ENCODE measurements at places on chromosomes 3 and 15.
A peak's percentile ranks its signal among the peaks of the same experiment; 100 is the strongest.

- peak; percentile 70 for DNase-seq
These were observed 2.3 kb upstream of the GMPPB start for GRCh38 chr3:49725906-49726681.

DNA sequence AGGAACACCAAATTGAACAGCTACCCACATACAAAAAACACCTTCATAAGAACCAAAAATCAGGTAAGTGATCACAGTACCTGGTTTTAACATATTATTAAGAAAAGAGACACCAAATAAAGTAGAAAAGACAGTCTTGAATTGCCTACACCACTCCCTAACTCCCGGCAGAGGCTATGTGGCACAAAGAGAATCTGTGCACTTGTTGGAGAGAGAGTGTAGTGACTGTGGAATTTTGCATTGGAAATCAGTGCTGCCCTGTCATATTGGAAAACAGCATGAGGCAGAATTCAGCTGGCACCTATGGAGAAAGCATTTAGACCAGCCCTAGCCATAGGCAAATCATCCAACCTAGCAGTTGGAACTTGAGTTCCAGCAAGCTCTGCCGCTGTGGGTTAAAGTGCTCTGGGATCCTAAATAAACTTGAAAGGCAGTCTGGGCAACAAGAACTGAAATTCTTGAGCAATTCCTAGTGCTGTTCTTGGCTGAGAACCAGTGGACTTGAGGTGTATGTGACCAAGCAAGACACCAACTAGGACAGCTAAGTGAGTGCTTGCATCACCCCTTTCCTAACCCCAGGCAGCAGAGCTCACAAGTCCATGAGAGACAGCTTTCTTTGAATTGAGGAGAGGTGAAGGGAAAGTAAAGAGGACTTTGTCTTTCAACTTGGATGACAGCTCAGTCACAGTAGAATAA, 969.6 kb upstream of the ALCAM start:
- no peak for DNase-seq

DNA sequence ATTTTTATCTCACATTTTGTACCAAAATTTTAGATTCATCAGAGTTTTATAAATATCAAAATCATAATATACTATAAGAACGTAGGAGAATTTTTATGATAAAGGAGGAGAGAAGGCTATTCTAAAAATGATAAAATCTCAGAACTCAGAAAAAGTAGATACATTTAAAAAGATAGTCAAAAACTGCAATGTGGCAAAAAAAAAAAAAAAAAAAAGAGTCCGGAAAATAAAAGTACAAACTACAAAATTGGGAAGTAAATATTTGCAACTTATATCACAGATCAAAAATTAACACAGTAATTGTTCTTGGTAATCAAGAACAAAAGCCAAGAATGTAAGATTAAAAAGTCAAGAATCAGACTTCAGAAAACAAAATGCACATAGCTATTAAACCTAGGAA, 332.1 kb downstream of the MCTP2 start:
- DNase-seq = no peak

- DNase-seq = no peak
These were observed 20.0 kb upstream of the IREB2 start for GRCh38 chr15:78417754-78418630.

- DNase-seq = no peak
These were observed 109.1 kb downstream of the UBE3A start for GRCh38 chr15:25329696-25330095.

GRCh38 chr15:70247281-70247680, 149.6 kb upstream of the TLE3 start:
- DNase-seq = no peak

DNA sequence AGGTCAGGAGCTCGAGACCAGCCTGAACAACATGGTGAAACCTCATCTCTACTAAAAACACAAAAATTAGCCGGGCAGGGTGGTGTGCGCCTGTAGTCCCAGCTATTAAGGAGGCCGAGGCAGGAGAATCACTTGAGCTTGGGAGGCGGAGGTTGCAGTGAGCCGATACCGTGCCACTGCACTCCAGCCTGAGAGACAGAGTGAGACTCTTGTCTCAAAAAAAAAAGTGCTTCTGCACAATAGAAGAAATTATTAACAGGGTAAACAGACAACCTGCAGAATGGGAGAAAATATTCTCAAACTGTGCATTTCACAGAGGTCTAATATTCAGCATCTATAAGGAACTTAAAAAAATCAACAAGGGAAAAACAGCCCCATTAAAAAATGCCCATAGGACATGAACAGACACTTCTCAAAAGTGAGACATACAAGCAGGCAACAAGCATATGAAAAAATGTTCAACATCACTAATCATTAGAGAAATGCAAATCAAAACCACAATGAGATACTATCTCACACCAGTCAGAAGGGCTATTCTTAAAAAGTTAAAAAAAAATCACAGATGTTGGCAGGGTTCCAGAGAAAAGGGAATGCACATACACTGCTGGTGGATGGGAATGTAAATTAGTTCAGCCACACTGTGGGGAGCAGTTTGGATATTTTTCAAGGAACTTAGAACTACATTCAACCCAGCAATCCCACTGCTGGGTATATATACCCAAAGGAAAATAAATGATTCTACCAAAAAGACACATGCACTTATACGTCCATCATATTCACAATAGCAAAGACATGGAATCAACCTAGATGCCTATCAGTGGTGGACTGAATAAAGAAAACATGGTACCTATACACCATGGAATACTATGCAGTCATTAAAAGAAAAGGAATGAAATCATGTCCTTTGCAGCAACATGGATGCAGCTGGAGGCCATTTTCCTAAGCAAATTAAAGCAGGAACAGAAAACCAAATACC, 75.5 kb downstream of the MSL2 start:
- DNase-seq = no peak

DNA sequence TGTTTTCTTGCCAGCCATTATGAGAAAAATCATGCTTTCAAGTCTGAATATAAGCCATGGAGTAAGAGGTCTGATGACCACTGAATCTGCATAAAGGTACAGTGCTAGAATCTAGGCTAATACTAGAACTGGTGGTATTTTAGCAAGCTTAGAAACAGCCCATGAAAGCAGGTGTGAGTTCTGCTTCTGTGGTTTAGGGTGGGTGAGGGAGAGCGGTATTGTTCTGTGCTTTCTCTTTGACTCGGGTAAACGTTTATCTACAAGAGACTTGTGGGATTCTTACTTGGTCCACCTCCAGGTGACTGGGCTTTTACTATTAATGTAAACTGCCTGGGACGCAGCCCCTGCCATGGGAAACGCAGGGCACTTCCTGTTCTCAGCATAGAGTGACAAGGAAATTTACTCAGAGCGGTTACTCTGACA, 55.2 kb downstream of the PGPEP1L start:
- DNase-seq = peak; percentile 48

DNA sequence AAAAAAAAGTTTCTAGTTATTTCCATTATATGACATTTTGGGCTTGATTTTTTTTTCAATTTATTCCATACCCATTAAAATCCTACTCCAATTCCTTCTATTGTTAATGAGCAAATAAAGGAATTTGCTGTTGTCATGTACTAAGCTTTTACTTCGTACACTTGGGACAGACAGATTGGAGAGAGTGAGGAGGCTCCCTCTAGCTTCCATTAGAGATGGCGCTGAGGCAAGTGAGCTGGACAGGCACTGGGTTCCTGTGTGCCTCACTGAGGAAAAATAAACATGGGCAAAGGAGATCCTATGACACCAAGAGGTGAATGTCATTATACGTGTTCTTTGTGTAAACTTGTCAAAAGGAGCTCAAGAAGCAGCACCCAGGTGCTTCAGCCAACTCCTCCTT, 441.1 kb upstream of the MDFIC2 start:
- DNase-seq = no peak

DNA sequence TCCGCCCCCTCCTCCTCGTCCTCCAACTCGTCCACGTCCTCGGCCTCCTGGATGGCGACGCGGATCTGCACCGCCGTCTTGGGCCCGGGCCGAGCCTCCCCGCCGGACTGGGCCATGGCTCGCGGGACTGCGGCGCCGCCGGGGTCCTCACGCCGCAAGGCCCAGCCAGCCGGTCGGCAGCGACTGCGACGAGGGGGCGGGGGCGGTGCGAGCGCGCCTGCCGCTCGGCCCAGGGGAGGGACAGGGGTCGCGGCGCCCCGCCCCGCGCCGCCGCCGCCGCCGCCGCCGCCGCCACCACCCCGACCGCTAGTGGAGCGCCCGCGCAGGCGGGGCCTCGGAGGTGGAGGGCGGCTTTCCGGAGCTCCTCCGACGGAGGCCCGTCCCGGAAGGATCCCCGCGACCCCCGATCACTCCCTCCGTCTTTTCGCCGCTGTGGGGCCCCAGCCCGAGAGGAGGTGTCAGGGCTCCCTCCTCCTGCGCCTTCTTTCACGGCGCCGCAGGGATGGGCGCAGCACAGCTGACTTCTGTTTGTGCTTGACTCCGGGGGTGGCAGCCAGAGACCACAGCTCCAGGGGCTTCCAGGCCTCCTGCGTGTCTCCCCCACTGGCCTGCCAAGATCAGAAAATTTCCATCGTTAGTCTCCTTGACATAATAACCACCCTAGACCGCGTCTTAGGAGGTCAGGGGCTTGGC, at the start of gene LARP6:
Gene LARP6, minus strand, starts transcription at position 185 of the 693 bp plus-strand sequence. Its CDS starts 69 bp downstream, at position 116.
- DNase-seq = peak; percentile 86

GRCh38 chr15:98123834-98124233, 163.3 kb downstream of the ARRDC4 start:
- DNase-seq = no peak

DNA sequence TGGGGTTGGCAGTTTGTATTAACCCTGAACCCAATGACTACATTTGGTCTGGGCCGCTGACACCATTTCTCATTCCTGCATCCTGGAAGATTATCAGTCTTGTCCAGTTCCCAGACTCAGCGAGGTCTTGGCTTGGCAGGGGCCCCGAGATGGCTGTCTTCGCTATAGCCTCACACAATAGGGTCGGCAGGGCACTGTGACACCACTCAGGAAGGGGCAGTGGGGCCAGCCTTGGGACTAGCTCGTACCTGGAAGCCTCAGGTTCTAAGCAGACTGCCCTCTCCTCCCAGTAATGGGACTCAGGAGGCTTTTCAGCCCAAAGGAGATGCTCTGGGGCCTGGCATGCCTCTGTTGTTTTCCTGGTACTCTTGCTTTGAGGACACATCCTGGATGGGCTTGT, 9.1 kb downstream of the TEX264 start:
- no peak for DNase-seq

DNA sequence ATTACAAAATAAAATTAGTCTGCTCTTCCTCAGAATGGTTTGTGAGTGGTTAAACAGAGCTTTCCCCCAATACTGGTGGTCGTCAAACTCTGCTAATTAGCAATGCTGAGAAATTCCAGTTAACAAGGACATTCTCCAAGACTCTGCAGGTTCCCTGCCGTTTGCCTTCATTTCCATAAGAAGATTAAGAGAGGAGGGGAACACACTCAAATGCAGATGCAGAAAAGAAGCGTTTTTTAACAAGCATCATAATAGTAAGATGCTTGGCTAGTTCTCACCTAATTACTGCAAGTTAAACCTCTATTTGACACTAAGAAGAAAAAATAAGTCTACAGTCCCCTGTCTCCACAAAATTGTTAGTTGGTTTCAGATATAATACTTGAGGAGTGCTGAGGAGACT, 3.7 kb upstream of the SOX2 start:
- no peak for DNase-seq

- no peak for DNase-seq
These were observed 188.1 kb upstream of the SEMA6D start for GRCh38 chr15:47529241-47529640.

DNA sequence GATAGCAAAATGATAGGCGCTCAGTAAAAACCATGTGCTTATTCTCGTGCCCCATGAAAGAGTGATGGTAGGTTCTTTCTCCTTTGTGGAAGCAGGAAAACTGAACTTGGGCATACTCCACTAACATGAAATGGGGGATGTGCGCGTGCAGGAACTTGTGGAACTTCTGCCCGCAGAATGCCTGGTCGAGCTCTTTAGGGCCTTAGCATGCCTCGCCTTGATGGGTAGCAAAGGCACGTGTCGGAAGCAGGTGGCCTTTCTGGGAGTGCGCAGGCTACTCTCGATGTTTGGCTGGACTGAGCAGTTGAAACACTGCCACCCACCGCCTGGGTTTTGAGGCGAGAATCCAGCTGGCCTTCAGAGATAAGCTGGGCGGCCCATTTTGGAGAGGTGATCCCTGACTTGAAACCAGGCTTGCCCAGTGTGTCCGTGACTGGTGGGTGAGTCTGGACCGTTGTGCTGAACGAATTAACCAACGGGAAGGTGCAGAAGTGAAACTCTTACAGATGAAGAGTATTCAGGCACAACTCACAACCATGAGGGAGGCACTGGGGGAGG, 842 bp downstream of the PCCB start:
- peak; percentile 65 for DNase-seq

DNA sequence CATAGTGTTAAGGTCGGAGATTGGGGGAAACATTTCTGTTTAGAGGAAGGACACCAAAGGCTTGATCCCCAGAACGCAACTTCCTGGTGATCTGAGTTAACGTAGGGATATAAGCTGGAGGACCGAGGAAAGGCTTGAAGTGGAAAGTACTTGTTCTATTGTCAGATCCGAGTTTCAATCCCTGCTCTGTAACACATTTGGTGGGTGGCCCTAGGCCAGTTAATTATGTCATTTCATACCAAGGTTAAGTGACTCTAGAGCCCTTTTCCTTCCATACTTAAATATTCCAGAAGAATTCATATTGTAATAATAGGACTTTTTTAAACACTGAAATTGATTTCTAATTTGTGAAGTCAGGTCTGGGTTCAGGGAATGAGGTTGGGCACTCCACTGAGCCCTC, 80.9 kb downstream of the RPLP1 start:
- DNase-seq = no peak

- no peak for DNase-seq
These were observed 76.3 kb upstream of the CCDC39 start for GRCh38 chr3:180755556-180755955.

DNA sequence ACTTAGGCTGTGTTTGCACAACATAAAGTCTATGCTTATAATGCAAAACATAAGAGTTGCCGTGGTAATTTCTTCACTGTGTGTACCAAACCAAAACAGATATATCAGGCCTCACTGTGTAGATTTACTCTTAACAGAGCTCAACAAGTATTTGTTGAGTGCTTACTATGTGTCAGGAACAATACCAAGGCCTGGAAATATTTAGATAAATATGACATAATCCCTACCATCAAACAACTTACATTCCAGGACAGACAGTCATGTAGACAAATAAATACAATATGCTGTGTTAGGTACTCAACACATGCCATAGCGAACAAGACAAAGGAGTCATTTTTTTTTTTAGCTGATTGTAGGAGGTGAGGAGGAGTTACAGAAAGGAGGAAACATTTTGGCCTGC, 554.0 kb downstream of the NSUN3 start:
- no peak for DNase-seq

DNA sequence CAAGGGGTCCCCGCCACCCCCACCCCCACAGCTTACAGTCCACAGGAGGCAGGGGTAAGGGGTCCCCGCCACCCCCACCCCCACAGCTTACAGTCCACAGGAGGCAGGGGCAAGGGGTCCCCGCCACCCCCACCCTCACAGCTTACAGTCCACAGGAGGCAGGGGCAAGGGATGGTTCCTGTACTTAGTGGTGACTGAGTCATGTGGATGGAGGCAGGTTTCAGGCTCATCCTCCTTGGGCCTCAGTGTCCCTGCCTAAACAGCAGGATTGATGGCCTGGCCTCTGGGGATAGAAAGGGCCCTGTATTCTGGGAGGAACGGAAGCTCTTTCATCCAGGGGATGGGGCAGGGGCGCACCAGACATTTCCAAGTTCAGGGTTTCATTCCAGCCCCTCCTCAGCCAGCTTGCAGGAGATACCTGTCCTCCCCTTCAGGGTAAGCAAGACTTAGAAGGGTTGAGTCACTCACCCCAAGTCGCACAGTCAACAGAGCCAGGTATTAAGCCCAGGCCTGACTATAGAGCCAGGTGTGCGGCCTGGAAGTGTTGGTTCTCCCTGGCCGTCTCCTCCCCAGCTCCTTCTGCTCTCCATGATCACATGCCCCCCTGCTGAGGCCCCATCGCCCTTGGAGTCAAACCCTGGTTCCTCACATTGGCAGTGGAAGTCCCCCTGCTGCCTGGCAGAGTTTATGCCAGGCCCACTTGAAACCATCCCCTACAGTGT, 12.5 kb downstream of the CSK start:
- no peak for DNase-seq

Measured in stomach (tissue), 19 donors.